ENCODE measurements at places on chromosomes 7 and 10. TPM values are rescaled to one million over a fixed set of nuclear protein-coding genes. Genes with fewer than 3 reads are reported as not detected.

Gene KAZALD1
- 11.8 TPM for total RNA-seq

Gene CAMK2B
- not detected for total RNA-seq

Gene MRC1
- total RNA-seq: 25.3 TPM

Gene ICA1
- 4.3 TPM for total RNA-seq

Gene CCL26
- not detected for total RNA-seq

Gene LIPK
- total RNA-seq: 4.8 TPM

Gene SOSTDC1
- 1.9 TPM for total RNA-seq

- DNase-seq: peak; percentile 73
Measured at GRCh38 chr7:17986851-17987250, 40.8 kb downstream of the PRPS1L1 start.

DNA sequence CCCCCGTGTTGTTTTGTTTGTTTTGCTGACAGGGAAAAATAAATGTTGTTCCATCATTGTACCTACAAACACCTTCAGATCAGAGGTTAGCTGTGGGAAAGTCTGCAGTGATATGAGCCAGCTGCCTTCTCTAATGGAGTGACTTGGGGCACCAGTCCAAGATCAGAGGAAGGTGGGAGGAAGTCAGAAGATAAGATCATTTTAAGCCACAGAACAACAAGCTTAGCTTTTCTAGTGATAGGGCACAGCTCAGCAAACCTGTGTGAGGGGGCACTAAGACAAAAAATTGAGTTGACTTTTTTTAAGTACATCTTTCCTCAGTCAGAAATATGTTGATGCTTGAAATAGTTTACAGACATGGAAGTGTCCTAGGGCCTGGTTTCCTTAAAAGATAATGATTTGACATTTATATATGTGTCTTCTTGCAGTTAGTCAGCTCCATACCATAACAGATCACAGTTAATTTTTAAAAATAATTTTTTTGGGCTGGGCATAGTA lies 240.3 kb upstream of the KAT6B start:
- peak; percentile 46 for DNase-seq

GRCh38 chr7:99525713-99526440 lies 21.4 kb downstream of the ZKSCAN5 start:
- DNase-seq: no peak

DNA sequence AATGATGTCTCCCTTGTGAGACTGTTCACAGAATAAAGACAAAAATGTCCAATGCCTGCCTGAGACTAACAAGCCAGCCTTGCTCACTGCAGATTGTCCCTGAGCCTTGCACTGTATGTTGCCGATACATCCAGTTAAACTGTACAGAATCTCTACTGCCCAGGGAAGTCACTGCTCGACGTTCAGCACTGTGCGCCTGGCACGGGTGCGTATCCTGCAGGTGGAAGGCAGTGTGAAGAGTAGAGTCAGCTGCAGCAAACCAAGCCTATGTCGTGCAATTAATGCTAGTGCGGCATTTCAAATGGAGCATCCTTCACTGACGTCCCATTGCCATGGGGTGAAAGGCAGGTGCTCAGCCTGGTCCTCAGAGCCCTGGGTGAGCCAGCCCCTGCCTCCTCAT lies 132.9 kb downstream of the TNS3 start:
- no peak for DNase-seq

DNA sequence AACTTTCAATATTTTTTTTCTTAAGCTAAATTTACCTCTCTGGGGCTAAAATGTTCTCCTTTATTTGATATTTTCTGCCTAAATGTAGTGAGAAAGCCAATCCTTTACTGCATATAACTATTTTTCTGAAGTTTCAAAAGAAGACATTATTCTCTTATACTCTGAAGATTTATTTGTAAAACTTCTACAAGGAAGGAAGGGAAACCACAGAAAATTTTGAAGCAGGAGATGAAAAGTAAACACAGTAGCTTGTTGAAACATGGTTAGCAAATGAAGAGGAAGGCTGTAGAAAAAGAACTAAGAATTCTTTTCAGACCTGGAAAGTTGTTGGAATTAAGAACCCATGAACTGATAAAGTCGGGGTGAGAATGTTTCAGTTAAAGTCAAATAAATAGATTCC lies 330.3 kb downstream of the HGF start:
- no peak for DNase-seq

GRCh38 chr10:14371581-14371980 lies 40.9 kb upstream of the FRMD4A start:
- no peak for DNase-seq

DNA sequence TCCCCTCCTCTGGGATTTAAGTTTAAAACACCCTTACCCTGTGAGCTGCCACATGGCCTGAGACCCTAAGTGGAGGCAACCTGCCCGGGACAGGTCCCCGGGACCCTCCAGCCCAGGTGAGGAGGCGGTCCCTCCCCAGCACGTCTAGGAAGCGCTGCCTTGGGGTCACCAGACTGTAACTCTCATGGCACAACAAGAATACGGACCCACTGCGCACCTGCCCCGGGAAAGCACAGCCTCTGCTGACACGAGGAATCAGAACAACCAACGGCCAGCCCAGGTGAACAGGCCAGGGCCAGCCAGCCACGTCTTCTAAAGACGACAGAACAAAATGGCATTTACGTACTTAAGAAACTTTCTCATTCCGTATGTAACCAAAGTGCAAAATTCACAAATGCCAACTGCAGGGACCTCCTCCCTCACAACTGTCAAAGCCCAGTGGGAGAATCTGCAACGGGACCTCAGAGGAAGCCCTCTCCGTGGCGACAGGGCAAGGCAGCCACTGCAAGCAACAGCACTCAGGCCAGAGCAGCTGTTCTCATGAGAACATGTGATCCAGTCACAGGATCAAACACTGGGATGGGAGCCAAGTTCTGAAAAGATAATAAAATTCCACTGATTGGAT lies 208.4 kb downstream of the DIP2C start:
- DNase-seq: peak; percentile 38

GRCh38 chr7:29095631-29096445 lies 50.5 kb downstream of the CPVL start:
- no peak for DNase-seq

- DNase-seq: peak; percentile 91
Measured at GRCh38 chr10:26486990-26487850, 49.1 kb downstream of the APBB1IP start.

DNA sequence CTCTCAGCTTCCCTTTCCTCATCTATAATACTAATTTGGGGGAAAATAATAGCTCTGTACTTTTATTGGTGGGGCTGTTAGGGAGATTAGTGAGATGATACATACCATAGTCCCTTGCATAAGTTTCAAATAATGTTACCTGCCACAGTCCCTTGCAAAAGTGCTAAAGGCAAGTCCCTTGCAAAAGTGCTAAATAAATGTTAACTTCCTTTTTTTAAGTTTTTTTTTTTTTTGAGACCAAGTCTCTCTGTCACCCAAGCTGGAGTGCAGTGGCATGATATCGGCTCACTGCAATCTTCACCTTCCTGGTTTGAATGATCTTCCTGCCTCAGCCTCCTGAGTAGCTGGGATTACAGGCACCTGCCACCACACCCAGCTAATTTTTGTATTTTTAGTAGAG lies 43.4 kb upstream of the SRGN start:
- DNase-seq: no peak

DNA sequence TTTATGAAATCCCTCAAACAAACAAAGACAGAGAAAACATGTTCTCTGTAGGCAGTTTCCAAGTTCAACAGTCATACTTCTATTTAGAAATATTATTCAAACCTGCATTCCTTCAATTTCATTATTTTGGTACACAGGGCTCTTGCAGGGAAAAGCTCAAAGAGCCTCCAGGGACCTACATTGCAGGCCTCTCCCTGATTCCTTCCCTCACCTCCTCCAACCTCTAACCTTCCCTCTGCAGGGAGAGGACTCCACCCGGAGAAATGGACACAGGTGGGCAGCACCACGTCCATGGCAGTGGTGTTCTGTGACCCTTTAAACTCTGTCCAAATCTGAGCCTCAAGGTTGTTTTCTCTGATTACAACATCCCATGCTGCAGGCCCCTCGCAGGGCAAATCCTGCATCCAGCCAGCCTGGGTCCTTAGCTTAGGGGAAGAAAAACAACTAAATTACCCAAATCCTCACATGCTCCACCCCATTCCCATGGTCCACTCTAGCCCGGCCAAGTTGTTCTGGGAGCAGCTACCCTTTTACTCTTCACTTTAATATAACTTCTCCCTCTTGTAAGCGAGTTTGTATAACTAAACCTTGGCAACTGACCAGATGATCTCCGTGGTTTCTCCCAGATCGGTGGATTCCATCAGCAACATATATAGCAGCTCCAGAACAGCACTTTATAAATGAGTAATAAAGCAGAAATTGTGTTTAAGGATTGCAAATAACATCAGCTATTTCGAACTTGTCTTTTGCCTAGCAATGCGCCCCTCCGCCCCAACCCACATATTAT lies 129.8 kb downstream of the CUBN start:
- DNase-seq: peak; percentile 52

GRCh38 chr7:95126053-95126709 lies 198.2 kb downstream of the PON1 start:
- DNase-seq: no peak

GRCh38 chr10:4688168-4688567 lies 137.8 kb upstream of the AKR1E2 start:
- no peak for DNase-seq

DNA sequence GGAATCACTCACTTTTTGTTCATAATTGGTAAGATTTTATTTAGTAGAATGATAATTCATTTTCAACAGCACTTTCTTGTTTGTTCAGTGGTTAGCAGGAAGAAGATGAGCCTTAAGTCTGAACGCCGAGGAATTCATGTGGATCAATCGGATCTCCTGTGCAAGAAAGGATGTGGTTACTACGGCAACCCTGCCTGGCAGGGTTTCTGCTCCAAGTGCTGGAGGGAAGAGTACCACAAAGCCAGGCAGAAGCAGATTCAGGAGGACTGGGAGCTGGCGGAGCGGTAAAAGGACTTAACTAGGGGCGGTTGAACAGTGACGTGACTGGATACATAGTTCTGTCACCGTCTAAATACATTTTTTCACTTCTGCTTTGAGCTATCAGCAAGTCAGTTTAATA lies 31.3 kb downstream of the RABGEF1 start:
- DNase-seq: no peak
